Iris pigment epithelial cell (primary cell): ENCODE measurements at places on chromosomes 5 and 9.

GRCh38 chr9:108621991-108622855, 233.6 kb downstream of the ACTL7B start:
- DNase-seq: peak; percentile 41

GRCh38 chr5:15506146-15506545, 6.2 kb downstream of the FBXL7 start:
- DNase-seq: no peak

- no peak for DNase-seq
Observed at GRCh38 chr9:120331913-120332312, 248.1 kb downstream of the CDK5RAP2 start.

DNA sequence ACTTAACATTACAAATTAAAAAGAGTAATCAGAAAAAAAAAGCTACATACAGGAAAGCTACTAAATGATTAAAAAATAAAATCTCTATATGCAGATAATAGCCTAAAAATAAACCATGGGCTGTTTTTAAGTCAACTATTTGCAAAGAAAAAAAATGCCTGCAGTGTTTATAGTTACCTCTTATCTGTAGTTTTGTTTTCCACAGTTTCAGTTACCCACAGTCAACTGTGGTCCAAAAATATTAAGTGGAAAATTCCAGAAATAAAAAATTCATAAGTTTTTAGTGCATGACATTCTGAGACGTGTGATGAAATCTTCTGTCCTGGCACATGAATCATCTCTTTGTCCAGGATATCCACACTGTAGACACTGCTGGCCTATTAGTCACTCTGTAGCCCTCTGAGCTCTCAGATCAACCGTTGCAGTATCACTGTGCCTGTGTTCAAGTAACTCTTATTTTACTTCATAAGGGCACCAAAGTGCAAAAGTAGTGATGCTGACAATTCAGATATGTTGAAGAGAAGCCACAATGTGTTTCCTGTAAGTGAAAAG, 59.2 kb downstream of the PRELID2 start:
- DNase-seq: peak; percentile 97

- DNase-seq: peak; percentile 66
Observed at GRCh38 chr9:124629600-124629999, 122.4 kb upstream of the NR5A1 start.
